Right hindlimb (tissue), 1 donor: ENCODE measurements at places on chromosomes 3 and 15.

- peak; percentile 74 for DNase-seq
Measured at GRCh38 chr15:39976291-39977274, 42.7 kb downstream of the EIF2AK4 start.

- peak; percentile 57 for DNase-seq
Measured at GRCh38 chr3:123696808-123697207, 112.0 kb upstream of the HACD2 start.

GRCh38 chr3:160286231-160286630, 61.0 kb downstream of the C3orf80 start:
- DNase-seq = no peak

- DNase-seq = peak; percentile 97
Measured at GRCh38 chr3:134464064-134464688, 21.6 kb downstream of the ANAPC13 start.

GRCh38 chr3:73926360-73927202, 301.8 kb upstream of the PDZRN3 start:
- no peak for DNase-seq

GRCh38 chr15:42547918-42548248, 710 bp downstream of the LRRC57 start:
- no peak for DNase-seq

DNA sequence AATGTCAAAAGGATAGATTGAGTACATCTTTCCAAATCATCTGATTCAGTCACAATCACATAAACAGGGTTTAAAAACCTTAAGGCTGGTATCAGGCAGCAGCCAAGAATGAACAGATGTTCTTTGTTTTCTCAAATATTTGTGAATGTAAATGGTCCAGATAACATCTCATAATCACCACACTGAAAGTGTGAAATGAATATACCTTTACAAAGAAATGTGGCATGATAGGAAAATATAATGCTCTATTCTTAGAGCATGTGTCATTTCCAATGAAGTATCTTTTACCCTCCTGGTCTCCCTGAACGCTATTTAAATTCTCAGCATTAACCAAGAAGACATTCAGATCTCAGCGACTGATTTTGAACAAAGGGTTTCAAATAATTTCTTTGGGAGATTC, 8.8 kb upstream of the ACTC1 start:
- no peak for DNase-seq

GRCh38 chr15:52349052-52349700, 53.6 kb upstream of the MYO5C start:
- no peak for DNase-seq

DNA sequence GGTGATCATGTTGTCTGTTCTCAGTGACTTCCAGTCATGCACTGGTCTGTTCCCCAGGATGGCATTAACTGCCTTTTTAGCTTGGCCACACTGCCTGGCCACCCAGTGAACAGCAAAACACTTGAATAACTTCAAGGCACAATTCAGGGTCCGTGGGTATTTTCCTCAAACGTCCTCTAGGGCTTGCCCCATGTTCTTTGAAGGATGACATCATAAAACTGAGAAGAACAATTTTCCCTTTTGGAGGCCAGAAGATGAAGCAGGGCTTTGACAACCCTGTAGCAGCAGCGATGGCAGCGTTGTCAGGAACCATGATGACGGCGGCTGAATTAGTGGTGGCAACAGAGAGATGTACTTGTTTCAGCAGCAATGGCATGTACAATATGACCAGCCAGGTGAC, 465.9 kb upstream of the ONECUT1 start:
- no peak for DNase-seq

- peak; percentile 45 for DNase-seq
Measured at GRCh38 chr3:161549261-161549660, 52.7 kb downstream of the OTOL1 start.

- DNase-seq = no peak
Measured at GRCh38 chr15:85404176-85404917, 23.9 kb downstream of the AKAP13 start.

GRCh38 chr15:53759411-53759931, at the start of gene WDR72:
WDR72 (minus strand) TSS chr15:53759663; CDS start chr15:53733149, 26,514 bp downstream.
- peak; percentile 24 for DNase-seq

DNA sequence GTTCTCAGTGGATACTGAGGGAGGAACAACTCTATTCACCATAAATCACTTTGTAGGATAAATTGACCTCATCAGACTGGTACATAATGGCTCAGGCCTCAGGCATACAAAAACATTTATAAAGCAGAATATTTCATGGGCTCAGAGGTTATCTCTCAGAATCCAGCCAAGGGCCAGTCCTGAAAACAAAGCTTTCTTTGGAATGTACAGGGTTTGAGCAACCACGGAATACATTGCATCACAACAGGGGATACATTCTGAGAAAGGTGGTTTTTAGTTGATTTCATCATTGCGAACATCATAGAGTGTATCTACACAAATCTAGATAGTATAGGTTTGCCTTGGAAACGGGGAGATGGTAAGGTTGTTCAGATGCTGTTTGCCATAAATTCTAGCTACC, 33.4 kb upstream of the CTDSPL2 start:
- no peak for DNase-seq

DNA sequence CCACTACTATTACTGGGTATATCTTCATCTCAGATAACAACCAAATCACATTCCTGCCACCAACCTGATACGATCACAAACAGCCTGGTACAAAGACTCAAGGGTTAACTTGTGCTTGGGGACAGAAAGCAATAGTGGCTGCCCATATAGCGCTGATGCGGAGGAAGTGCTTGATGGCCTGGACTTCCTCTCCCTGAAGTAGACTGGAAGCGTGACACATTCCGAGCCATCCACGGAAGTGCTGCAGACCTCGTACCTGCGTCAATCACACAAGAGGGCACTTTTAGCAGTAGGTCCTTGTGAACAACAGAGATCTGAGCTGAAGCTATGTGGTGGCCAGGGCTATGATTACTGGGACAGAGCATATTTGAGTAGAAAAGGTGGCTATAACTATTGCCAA, 17.3 kb upstream of the C3orf62 start:
- no peak for DNase-seq

DNA sequence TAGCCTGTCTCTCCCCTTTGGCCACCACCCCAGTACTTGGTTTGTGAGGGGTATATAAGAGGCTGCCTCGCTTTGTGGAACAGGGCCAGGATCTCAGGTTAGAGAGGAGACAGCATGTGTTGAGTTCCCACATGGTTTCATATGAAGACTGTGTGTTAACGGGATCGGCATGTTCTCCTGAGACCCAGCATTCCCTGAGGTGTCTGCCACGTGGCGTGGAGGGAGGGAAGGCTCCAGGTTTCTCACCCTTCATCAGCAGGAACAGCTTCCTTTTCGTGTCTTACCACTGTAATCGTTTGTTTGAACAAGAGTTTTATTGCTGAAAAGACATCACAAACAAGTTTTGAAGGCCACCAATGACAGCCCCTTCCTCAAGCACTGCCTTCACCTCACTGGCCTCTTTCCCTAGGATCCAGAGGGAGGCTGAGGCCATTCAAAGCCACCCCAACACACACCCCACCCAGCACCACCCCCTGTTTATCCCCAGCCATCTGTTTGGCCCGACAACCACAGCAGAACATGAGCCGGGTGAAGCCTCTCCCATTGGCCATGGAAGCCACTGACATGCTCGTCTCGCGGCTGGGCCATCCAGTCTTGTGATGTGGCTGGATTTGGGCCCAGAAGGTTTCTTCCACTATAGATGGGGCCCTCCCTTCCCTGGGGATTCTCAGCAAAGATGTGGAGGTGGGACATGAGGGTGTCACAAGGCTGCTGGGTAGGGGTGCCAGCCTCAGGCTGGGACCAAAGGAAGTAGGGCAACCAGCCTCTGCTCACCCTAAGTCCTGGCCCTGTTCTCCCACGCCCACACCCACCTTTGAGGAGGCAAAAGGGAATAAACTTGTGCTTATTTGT, 10.0 kb downstream of the BHLHE40 start:
- DNase-seq = peak; percentile 79

DNA sequence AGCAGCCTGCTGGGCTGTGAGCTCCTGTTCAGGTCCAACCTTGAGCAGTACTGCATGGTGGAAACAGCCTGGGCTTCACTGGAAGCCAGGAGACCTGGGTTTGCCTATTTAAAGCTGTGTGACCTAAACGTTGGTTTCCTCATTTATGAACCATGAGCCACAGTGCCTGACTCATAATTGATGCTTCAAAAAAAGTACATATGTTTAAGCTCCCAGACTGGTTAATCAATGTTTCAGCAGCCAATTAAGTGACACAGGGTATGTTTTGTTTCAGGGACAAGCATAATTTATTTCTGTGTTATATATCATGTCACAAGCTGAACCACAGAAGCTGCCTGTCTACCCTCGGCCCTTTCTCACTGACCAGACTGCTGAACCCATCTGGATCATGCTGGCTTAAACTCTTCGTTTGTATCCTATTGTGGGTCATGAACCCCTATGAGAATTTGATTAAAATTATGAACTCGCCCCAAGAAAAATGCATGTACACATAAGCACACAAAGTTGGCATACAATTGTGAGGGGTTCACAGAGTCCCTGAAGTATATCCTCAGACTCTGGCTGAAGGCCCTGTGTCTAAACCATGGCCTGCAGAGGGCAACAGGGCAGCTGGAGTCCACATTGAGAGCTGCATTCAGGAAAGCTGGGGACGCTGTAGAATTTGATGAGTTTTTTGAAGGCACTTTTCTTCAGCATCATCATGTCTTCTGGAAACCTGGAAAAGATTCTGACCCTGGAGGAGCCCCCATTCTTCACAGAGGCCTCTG, 23.7 kb downstream of the HDC start:
- DNase-seq = no peak

DNA sequence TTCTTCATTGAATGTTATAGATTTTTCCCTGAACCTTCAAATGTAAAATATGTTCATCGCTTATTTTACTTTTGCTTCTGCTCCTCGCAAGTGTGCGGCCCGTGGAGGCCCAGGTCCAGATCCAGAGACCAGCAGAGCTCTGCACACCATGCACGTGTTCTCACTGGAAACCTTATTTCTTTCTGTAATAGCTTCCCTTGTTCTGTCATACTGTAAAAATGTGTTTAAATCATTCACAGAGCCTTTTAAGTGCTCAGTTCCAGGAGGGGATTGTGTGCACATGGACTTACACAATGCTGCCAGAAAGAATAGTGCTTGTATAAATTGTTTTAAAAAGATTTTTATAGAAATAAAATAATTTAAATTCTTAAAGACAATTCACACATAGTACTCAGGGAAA, 359.3 kb downstream of the GABRG3 start:
- DNase-seq = no peak

GRCh38 chr3:57949785-57950615, 58.2 kb upstream of the FLNB start:
- DNase-seq = no peak

DNA sequence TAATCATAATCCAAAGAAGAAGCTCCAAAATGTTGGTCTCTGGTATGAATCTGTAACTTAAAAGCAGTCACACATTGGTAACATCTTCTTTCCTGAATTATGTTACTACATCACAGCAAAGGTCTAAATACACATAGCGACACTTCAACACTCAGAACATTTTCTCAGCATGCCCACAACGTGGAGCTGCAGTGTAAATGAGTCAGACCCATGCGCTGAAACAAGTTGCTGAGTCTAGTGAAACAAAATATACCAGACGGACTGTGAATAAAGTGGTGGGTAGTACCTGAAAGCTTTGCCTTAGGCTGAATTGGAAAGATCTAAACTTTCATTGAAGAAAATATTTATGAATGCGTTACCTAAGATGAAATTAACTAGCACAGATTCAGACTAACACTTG, 33.2 kb upstream of the GOLGA8B start:
- no peak for DNase-seq

DNA sequence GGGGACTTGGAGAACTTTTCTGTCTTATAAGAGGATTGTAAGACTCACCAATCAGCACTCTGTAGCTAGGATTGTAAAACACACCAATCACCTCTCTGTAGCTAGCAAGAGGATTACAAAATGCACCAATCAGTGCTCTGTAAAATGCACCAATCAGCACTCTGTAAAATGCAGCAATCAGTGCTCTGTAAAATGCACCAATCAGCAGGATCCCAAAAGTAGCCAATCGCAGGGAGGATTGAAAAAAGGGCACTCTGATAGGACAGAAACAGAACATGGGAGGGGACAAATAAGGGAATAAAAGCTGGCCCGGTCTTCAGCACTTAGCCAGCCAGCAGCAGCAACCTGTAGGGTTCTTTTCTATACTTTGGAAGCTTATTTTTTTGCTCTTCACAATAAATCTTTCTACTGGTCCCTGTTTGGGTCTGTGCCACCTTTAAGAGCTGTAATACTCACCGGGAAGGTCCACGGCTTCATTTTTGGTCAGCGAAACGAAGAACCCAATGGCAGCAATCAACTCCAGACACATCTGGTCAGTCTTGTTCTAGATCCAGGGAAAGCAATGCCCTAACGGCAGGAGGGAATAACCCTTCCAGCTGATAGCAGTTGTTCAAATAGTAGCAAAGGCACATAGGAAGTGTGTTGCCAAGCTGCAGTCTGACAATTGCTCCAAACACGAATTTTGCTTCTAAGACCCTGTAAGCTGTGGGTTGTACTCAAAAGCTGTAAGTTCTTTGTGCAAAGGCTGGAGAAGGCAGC, 135.6 kb downstream of the TJP1 start:
- no peak for DNase-seq

- DNase-seq = no peak
Measured at GRCh38 chr3:15983693-15984092, 185.9 kb upstream of the ANKRD28 start.

DNA sequence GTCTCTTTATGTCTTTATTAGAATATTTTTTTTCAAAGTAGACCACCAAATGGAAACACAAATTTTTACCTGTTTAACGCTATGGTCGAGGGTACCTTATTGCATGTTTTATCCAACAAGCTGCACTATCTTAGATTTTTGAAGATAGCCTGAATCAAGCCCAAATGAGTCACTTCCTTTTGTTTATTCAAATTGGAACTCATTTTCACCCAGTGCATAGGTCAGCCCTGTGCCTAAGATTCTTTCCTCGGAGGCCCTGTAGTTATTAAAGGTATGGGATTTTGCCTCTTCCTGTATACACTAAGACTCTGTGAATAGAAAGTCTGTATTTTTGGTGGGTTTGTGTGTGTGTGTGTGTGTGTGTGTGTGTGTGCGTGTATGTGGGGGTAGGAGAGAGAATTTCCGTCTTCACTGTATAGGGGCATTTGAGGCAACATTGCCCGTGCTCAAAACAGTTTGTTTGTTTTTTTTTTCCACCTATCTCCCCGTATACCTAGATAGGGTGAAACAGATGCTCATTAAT, 358.0 kb upstream of the CADM2 start:
- no peak for DNase-seq
